Stimulated activated CD4-positive, alpha-beta T cell treated with anti-CD3 and anti-CD28 coated beads, TNF-alpha, amount 100 ng/mL, for 1 hour (primary cell): ENCODE measurements at places on chromosomes 7 and 10.

DNA sequence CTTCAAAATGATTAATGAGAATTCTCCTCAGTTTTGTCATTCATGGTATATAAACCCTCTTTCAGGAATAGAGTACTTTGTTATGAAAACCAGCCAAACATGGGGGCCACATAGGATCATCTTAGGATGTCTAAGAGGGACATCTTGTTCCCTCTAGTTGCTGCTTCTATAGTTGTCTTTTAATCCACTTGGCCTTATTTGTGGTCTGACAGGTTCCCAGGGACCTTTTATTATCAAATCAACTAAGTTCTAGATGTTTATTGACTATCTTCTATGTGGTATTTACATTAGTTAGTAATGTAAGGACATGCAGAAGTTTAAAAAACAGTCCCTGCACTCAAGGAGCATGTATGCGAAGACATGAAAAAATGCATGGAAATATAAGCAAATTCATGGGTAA is 1.6 kb upstream of the ZC3HAV1 start:
- DNase-seq, result no peak

GRCh38 chr10:13788711-13789447 is 202.1 kb downstream of the PRPF18 start:
- DNase-seq, result no peak

GRCh38 chr7:68158686-68159295 is 1162.2 kb downstream of the TYW1 start:
- DNase-seq, result no peak

- no peak for DNase-seq
These were observed 39.2 kb upstream of the DNAJC1 start for GRCh38 chr10:22042557-22043326.

DNA sequence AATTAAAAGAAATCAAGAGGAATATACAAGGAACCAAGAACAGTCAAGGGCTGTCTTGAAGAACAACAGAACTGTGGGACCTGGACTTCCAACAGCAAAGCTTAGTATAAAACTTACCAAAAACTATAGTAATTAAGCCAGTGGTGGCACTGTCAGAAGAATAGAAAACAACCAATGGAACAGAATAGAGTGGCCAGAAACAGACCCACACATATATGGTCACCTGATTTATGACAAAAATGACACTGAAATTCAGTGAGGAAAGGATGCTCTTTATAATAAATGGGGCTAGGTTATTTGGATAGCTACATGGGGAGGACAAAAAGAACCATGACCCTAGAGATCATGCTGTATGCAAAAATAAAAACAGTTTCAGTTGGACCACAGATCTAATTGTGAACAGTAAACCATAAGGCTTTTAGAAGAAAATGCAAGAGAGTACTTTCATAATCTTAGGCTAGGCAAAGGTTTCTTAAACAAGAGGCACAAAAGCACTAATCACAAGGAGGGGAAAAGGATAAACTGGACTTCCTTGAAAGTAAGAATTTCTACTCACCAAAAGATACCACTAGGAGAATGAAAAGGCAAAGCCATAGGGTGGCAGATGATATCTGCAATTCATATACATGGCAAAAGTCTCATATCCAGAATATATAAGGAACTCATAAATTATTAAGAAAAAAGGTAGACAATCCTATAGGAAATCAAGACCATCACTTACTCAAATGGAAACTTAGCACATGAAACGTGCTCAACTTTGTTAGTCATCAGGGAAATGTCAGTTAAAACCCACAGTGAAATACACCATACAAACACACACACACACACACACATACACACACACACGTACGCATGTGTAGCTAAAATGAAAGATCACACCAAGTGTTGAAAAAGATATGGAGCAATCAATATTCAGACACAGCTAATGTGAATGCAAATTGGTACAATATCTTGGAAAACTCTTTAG is 20.8 kb downstream of the HYCC1 start:
- no peak for DNase-seq

DNA sequence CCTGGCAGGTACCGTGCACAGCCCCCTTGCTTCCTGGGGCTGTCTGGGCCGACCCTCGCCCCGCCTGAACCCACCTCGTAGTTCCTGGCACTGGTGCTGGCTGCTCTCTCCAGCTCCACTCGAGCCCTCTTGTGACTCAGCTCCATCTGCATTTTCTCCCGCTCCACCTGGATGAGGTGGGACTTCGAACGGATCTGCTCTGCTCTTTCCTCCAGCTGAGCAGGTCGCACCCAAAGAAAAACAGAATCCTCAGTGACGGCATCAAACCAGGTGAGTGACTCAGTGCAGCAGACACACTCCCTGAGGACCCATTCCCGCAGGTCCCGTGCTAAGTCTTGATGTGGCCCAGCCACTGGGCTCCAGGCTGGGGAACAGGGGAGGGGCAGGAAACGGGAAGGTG is 7.4 kb downstream of the MAD1L1 start:
- DNase-seq, result no peak

GRCh38 chr7:32178677-32179366 is 108.6 kb upstream of the PDE1C start:
- no peak for DNase-seq

DNA sequence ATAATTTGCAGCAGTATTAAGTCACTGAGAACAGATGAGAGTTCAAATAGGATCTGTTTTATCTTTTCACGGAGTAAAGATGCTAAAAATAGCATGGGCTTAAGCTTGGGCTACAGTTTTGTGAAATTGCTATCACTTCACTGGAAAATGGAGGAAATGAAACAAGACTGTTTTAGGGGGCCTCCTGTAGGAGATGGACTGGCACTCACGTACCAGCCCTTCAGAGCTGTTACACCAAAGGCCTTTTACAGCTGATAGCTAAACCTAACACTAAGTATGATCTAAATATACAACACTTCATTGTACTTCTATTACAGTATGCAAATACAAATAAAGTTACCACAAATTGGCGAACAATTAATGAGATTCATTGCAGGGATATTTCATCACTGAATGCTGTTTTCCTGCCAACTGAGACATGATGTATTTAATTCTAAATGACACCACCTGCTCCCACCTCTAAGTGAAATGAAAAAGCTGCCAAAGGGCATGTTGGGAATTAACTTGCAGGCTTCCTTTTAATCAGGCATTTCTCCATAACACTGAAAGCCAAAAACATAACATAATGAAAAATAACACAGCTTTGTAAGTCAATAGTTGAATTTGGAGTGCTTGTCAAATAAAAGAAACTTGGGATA is 304.5 kb upstream of the LRRN3 start:
- no peak for DNase-seq

DNA sequence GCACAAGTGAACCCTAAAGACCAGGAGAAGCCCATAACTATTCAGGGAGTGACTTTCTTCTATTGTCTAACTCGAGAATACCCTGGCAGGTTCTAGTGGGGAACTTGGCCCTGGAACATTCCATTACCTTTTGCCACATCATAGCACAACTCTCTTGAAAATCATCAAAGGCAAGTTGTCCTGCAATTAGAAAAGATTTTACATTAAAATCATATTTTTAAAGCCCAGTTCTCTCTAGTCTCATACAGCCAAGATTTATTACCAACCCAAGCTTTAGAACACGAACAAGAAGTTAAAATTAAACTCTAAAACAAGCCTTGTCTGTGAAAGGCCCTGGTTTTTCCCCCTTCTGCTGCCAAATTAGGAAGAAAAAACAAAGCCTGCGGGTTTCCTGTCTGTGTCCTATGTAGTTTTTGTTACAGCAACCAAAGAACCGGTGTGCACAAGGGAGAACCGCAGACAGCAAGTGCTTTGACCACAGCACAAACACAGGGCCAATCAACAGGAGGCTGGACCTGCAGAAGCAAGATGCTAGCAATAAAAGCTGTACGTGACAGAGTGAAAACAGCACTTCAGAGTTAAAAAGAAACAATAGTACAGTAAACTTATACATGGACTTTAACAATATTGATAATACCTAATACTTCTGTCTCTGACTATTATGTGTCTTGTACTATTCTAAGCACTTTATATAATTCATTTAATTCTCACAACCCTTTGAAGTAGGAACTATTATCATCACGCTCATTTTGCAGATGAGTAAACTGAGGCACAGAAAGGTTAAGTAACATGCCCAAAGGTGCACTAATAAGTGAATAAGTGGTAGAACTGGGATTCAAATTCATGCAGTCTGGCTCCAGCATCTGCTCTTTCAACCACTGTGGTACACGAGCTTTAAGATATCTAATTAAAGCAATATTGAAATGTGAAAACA is 65.8 kb downstream of the STK17A start:
- DNase-seq, result peak; percentile 57

GRCh38 chr10:17049195-17049594 is 80.4 kb downstream of the CUBN start:
- no peak for DNase-seq

- no peak for DNase-seq
These were observed 1213.1 kb downstream of the DNAJB9 start for GRCh38 chr7:109782806-109783205.

DNA sequence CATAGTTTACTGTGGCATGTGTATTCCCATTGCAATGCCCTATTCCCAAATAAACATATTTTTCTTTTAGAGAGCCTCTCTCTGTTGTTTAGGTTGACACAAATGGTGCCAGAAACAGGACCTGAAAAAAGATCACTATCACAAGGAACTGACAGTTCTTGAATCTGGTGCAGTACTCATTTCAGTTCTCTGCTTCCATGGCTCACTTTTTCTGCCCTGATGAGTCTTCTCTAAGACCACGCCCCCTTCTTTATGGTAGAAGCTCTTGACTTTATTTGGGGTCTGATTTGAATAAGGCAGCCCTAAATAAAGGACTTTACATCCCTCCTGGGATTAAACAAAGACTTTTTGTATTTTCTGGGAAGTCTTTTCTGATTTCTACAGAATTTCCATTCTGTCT is 3.5 kb upstream of the CCDC126 start:
- DNase-seq, result no peak

GRCh38 chr10:89869180-89869579 is 167.8 kb downstream of the KIF20B start:
- no peak for DNase-seq

GRCh38 chr7:24392774-24393173 is 108.8 kb downstream of the NPY start:
- DNase-seq, result no peak

DNA sequence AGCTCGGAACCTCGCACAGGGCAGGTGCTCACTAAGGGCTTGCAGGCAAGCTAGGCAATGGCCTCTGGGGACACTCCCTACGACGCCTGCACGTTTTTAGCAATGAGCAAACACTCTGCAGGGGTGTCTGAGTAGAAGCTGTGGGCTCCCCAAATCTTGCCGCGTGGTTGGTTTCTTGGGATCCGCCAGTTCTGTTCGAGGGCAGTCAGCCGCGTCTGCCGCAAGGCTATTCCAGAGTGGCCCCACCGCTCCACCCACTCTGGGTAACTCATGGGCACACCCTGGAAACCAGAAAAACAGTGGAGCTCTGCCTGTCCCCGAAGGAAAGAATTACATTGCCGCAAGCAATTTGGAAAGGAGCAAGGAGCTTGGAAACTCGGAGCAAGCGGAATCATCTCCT is 189.3 kb upstream of the LYZL2 start:
- no peak for DNase-seq

- no peak for DNase-seq
These were observed 36.0 kb downstream of the MAT1A start for GRCh38 chr10:80253266-80253962.

- no peak for DNase-seq
These were observed 300.7 kb upstream of the ADARB2 start for GRCh38 chr10:2038036-2038435.

DNA sequence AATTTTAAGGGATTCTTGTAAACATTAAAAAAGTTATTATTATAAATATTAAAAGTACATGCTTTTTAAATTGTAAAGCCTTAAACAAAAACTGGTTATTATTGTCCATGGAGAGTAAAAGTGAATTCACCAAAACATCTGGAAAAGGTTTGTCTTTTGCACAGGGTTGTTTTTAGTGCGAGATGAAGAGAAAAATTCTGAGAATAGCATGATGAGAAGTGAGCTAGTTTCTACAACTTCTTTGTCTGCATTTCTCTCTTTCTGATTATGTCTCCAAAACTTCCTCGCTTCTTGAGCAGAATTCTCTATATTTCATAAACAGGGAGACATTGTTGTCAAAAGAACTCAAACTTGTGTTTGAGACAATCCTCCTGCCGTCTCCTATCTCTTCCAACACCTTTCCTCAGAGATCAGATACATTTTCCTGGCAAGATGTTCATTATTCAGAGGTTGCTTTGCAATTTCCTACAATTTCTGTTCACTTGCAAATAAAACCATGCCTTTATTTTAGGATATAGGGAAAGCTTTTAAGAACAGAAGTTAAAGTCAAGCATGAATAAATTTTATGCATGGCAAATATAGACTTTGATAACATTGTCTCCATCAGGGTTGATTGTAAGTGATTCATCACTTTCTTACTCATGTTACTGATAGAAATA is 372.1 kb upstream of the NPVF start:
- DNase-seq, result no peak

GRCh38 chr10:35532141-35532540 is 73.0 kb upstream of the GJD4 start:
- no peak for DNase-seq

GRCh38 chr10:117071286-117072050 is 66.5 kb upstream of the SHTN1 start:
- no peak for DNase-seq

- no peak for DNase-seq
These were observed 13.9 kb downstream of the HNRNPA2B1 start for GRCh38 chr7:26186364-26187311.

GRCh38 chr7:6228361-6229229 is 43.8 kb downstream of the CYTH3 start:
- no peak for DNase-seq

DNA sequence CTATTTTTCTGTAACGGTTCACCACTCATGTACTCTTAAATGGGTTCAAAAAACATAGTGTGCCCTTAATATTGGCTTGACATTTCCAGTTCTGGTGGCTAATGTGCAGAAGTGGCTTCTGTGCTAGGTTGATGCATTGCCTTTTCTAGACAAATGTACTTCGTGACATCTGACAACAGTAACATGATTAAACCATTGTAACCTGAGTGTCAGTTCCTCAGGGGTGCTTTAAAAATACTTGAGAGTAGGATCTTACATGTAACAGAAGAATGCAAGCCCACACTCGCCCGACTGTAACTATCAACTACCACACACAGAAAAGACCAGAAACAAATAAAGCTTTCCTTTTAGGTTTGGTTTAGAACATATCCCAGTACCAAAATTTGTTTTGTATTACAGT is 393.4 kb upstream of the NFE2L3 start:
- no peak for DNase-seq

GRCh38 chr7:159211540-159212182 is 67.0 kb upstream of the VIPR2 start:
- no peak for DNase-seq

GRCh38 chr10:75657351-75657750 is 225.9 kb downstream of the LRMDA start:
- no peak for DNase-seq

DNA sequence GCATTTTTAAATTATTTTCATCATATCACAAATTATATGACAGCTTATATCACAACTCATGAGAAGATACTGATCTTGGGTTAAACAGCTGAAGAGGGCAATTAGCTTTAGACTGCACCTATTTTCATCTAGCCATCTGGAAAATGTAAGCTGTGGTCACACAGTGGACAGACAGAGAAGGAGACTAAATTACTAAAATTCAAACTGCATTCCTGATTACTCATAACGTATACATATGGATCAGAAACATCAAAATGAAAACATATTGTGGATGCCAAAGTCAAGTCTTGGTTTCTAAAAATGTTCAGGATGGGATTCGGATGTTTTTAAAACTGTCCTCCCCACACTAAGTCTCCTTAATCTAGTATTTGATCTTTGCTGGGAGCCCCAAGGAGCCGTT is 6.6 kb downstream of the BBIP1 start:
- no peak for DNase-seq

- no peak for DNase-seq
These were observed 655.6 kb downstream of the LRMDA start for GRCh38 chr10:76086761-76087639.

- no peak for DNase-seq
These were observed 46.0 kb upstream of the CYCS start for GRCh38 chr7:25171071-25171470.
